ENCODE measurements at places on chromosomes 7 and 10.

DNA sequence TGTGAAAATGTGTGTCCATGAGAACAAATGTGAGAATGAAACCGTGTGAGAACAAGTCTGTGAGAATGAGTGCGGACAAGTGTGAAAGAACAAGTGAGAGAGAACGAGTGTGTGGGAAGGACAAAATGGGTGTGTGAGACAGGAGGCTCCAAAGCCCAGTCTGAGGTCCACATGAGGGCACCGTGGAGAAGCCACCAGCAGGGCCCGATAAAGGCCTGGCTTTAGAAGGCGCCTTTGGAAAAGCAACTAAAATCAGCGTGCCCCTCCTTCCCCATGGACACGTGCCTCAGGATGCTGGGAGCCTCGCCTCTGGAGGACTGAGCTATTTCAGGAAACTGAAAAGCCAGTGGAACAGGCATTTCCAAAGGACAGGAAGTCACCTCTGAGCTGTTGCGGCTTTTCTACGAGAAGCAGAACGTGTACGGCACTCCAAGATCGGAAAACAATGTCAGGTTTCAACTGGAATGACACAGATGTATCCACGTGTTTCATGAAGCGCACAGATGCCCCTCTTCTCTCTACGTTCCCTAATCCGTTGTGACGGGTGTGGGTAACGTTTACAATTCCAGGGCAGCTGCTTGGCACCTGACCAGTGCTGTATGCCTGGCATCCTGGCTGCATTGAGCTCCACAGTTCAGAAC, 46.4 kb downstream of the ESYT2 start:
- DNase-seq: no peak

GRCh38 chr10:15678851-15679250, 40.9 kb downstream of the ITGA8 start:
- DNase-seq: no peak

- peak; percentile 46 for DNase-seq
Measured at GRCh38 chr7:157483971-157484410, 147.2 kb downstream of the DNAJB6 start.

GRCh38 chr7:151518105-151518946, 1.4 kb downstream of the RHEB start:
- peak; percentile 79 for DNase-seq

- no peak for DNase-seq
Measured at GRCh38 chr10:95480102-95480900, 80.9 kb downstream of the SORBS1 start.

GRCh38 chr10:109892931-109893330, 30.4 kb downstream of the XPNPEP1 start:
- DNase-seq: no peak

- no peak for DNase-seq
Measured at GRCh38 chr10:18021725-18022480, 70.2 kb downstream of the SLC39A12 start.

- no peak for DNase-seq
Measured at GRCh38 chr10:122476333-122476695, 15.0 kb downstream of the HTRA1 start.

- DNase-seq: no peak
Measured at GRCh38 chr10:130740915-130741750, 570.4 kb downstream of the TCERG1L start.

- DNase-seq: no peak
Measured at GRCh38 chr7:102469972-102470825, 5.4 kb downstream of the LRWD1 start.

DNA sequence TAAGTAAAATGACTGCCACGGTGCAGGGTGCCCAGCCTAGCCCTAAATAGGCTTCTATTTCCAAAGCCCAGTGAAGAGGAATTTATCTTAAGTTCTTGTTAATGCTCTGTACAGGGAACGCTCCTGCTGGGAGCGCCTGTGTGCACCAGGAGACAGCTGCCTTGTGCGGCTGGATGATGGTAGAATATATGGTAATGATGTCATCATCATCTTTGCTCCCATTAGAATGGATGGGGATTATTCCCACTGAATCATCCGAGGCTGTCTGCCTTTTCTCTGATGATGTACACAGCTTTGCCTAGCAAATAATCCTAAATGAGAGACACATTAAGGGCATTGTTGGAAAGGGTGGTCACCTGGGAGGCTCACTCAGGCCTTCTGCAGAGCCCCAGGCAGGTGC, 928.1 kb downstream of the CCSER2 start:
- no peak for DNase-seq

DNA sequence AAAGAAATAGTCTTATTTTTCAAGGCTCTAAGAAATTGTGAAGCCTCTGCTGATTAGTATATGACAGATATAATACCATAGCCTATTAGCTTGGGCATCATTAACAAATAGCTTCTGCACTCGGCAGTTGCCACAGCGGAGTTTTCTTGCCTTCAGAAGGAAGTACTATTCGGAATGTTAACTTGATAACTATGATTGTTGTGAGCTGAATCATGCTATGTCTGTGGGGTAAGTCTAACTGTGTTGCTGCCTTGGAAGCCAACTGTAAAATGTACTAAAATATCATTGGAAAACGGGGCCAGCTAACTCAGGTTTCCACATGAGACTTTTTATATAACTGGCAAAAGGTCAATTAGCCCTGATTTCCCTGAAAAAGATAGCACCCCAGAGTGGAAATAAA, 93.2 kb downstream of the TWIST1 start:
- DNase-seq: no peak

DNA sequence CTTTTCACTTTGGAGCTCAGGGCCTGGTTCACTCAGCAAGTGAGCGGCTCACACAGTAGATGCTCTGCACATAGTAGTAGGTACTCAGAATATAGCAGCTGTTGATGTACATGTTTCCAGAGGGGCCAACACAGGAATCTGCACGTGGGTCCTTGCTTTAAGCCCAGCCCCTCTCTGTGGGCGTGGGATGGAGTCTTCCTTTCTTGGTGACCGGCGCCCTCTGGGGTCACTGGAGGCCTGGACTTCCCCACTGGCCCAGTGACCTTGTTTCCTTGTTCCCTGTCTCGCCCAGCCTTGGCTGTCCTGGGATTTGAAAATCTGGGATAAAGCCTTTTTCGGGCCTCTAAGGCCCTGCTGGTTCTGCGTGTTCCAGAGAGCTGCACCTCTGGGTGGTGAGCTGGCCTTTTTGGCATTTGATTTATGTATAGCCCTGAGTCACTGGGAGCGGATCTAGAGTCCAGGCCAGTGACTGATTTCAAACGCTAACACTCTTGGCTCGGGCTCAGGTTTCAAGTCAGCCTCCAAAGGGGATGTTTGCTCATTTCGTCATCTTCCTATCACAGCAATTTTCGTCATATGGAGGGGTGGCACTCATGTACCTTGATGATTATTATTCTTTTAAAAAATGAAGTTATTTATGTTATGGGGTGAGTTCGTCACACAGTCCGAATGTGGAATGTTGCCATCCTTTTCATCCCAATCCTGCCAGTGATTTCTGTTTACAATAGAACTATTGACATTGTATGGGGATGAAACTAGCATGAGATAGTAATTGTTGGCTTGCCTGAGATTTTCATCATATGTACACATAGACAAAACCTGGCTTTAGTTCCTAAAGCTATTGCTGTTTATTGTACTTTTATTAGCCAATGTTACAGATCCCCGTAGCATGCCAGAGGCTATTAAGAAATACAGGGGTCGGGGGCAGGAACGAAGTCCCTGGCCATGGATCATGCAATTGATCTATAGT, 65.5 kb downstream of the CUX1 start:
- DNase-seq: no peak

GRCh38 chr7:80981405-80981804, 62.6 kb upstream of the SEMA3C start:
- DNase-seq: no peak

GRCh38 chr7:219581-220150, 27.3 kb downstream of the FAM20C start:
- DNase-seq: no peak

DNA sequence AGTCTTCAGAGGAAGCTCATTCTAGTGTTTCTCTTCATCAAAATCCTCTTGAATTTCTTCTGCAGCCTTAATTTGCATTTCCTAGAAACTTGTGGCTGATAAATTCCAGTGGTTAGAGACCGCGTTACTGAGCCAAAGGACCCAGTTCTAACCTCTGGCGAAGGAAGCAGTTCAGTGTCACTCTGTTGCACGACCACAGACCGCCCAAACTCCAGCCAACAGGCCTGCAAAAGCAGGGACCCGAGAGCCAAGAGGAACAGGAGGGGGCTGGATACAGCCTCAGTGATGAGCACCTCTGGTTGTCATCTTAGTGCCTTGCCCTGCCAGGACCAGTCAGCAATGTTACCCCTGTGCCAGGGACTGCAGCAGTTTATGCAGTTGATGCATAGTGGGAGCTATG, 70.0 kb downstream of the AFAP1L2 start:
- DNase-seq: no peak

DNA sequence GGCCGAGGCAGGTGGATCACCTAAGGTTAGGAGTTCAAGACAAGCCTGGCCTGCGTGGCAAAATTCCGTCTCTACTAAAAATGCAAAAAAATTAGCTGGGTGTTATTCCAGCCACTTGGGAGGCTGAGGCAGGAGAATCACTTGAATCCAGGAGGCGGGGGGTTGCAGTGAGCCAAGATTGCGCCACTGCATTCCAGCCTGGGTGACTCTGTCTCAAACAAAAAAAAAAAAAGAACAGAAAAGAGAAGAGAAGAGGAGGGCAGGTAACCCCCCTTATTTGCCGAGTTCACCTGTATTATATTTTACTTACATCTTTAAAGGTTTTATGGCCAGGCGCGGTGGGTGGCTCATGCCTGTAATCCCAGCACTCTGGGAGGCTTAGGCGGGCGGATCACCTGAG, 91.7 kb downstream of the RNF216 start:
- no peak for DNase-seq

- no peak for DNase-seq
Measured at GRCh38 chr10:30467651-30468338, 33.8 kb downstream of the MAP3K8 start.

- no peak for DNase-seq
Measured at GRCh38 chr10:77715088-77715487, 77.5 kb upstream of the KCNMA1 start.

- DNase-seq: no peak
Measured at GRCh38 chr10:1652151-1652550, 85.2 kb downstream of the ADARB2 start.

DNA sequence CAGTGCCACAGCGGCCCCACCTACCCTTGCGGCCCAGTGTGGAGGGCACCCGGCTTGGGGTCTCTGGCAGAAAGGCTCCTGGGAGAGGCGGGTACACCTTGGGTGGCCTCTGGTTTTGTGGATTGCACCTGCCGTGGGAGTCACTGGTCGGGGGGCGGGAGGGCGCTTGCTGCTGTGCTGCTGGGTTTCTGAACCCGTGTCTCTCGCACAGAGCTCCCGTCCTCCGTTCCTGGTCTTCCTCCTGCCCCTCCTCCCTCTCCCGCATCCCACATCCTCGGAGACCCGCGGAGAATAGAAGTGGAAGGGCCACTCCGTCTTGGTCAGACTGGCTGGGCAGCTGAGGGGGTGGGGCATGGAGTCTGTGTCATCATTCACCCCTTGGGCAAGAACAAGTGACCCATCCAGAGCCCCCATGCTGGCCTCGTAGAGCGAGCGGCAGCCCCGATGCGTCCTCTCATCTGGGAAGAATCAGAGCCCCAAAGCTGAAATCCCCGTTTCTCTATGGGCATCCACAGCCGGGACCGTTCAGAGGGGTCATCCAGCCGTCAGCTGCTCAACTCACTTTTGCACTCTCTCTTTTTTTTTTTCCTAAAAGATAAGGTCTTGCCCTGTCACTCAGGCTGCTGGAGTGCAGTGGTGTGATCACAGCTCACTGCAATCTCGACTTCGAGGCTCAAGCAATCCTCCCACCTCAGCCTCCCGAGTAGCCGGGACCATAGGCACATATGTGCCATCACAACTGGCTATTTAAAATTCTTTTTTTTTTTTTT, 4.0 kb downstream of the MAFK start:
- DNase-seq: no peak

GRCh38 chr10:81428456-81429134, 446.4 kb upstream of the NRG3 start:
- DNase-seq: no peak

- DNase-seq: no peak
Measured at GRCh38 chr7:106288263-106288662, 3.5 kb upstream of the NAMPT start.

DNA sequence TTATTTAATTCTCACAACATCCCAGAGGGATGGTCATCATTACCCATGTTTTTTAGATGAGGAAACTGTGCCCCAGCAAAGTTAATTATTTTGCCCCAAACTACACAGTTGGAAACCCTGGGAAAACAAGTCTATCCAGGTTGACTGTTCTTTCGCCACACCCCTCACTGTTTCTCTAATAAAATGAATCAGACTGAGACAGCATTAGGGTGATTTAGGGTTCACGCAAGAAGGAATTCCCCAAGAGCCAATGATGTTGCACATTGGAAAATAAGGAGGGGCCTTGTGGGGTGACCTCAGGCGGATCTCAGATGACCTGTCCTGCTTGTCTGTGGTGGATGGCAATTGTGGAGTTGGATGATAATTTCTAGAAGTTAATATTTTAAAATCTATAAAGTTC, 135.7 kb upstream of the TBX20 start:
- no peak for DNase-seq

DNA sequence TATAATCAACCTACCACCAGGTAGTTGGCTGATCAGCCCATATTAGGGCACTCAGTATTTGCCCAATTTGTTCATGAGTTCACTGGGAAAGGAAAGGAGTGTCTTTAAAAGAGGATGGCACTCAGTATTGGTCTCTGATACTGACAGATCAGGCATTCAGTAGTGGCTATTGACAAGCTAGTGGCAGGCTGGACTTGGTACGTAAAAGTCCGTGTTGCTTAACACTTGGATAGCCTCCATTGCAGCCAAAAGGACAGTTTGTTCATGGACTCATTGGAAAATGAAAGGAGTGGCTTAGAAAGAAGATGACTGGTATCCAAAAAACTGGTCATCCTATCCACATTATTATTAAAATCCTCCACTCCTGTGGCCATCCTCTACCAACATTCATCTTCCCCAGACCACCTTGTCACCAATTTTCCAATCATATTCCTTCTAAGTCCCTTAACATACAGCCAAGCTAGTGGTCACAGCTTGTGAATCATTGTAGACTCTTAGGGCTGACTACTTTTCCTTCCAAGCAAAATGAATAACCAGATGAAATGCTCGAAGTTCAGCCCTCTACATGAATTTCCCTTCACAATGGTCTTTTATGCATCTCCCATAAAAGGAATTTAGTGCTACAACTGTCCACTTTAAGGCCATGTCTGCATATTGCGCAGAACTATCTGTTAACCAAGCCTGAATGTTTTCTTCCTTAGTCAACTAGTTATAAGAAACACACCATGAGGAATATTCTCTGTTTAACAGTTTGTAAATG, 78.6 kb upstream of the MAGI2 start:
- no peak for DNase-seq

DNA sequence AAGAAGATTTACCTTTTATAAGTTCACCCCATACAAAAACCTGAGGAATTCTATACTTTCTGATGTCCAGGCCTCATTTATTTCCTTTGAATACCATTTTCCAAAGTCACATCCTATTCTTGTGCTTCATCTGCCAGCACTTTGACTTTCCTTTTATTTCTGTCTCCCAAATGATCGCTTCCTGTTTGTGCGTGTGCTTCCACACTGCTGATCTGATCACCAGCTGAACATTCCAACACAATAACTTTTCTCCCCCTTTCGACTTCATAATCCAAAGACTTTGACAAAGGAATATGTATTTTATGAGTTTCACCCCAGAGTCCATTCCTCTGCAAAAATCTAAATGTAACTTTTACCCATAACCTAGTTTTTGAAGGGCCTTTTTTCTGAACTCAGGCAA, 3.1 kb downstream of the ELAPOR2 start:
- no peak for DNase-seq
